A673 (cell line): ENCODE measurements at places on chromosomes 12 and 14. TPM values are rescaled to one million over a fixed set of nuclear protein-coding genes. Genes with fewer than 3 reads are reported as not detected.

DNA sequence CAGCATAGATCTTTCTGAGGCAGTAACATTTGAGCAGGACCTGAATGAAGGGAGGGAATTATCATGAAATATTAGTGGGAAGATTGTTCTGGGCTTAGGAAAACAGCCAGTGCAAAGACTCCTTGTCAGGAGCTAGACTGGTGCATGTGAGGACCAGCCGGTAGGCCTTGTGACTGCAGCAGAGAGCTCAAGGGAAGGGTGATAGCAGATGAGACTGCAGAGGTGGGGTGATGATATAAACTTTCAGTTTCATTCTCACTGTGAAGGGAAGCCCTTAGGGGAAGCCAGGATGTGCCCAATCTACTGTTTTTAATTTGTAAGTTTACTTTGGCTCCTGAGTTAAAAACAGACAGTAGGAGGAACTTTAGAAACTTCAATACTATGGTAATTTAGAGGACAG, 12.4 kb downstream of the IL22 start:
- no peak for DNase-seq

- peak; percentile 22 for DNase-seq
Measured at GRCh38 chr12:77120156-77121085, 55.1 kb upstream of the E2F7 start.

- no peak for DNase-seq
Measured at GRCh38 chr12:124318278-124319020, 23.6 kb downstream of the RFLNA start.

Gene SERPINA3
- 0.17 TPM in 1 of 2 replicates, not detected in the other for total RNA-seq

Gene LUM
- 0.42 TPM in 1 of 2 replicates, not detected in the other for total RNA-seq

Gene SERPINA6
- total RNA-seq, result not detected in 2 replicates
